HT-29 (cell line): ENCODE measurements at places on chromosomes 1 and 21. TPM values are rescaled to one million over a fixed set of nuclear protein-coding genes. Genes with fewer than 3 reads are reported as not detected.

DNA sequence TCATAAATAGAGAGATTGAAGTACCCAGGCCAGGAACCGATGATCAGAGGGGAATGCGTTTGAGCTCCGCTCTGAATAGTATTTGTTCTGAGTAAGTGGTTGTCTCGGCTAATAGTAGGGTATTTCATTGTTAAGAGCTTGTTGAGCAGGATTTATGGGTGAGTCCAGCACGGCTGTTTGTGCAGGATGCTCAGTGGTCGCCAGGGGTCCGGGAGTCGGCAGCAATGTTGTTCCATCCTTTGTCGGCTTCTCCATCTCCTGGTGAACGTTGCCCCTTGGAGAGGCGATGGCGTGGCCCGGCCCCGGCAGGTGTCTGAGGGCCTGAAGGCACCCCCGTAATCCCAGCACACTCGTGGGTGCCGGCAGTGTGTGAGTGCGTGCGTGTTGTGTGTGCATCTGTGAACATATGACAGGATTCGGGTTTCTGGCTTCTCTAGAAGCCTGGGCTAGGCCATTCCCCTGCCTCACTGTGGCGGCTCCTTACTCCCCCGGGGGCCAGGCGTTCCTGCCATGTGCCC lies 160.8 kb upstream of the ARHGEF16 start:
- DNase-seq = no peak

DNA sequence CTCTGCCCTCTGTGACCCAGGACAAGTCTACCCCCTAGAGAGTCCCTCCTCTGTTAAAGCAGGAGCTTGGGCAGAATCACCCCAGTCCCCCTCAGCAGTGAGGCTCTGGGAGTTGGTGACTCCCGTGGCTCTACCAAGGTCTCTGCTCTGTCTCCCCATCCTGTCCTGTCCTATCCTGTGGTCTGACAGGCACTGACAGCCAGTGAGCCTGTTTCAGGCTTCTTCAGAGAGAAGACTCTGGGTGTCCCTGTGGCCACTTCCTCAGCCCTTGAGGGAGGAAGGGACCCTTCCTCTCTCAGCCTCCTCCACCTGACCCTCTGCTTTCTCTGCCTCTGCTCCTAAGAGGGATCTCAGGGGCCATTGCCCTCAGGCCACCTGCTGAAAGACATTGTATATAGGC lies 148.7 kb downstream of the FCRL5 start:
- DNase-seq = no peak

DNA sequence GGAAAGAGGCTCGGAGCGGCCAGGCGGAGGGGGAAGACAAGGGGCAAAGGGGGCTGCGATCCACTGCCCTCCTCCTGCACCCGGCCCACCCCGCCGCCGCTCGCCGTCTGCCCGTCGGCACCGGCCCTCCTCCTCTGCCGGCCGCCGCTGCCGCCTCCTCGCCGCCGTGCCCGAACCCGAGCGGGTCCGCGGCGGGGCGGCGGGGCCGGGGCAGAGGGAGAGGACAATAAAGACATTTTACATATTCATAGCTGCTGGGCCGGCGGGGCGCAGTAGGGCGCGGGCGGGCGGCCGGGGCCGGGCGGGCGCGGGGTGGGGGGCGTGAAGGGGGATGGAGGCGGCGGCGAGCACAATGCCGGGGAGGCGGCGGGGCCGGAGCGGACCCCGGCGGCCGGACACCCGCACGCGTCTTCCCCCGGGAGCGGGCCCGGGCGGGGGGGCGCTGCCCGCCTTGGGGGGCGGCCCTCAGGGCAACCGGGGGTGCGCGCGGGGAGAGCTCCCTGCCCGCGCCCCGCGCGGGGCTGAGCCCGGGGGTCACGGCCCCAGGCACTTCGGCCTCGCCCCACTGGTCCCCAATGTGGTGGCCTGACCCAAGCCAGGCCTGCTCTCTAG lies 546 bp downstream of the POU2F1 start:
- no peak for DNase-seq

GRCh38 chr1:227317523-227318015 lies 723 bp downstream of the CDC42BPA start:
- DNase-seq = peak; percentile 65

DNA sequence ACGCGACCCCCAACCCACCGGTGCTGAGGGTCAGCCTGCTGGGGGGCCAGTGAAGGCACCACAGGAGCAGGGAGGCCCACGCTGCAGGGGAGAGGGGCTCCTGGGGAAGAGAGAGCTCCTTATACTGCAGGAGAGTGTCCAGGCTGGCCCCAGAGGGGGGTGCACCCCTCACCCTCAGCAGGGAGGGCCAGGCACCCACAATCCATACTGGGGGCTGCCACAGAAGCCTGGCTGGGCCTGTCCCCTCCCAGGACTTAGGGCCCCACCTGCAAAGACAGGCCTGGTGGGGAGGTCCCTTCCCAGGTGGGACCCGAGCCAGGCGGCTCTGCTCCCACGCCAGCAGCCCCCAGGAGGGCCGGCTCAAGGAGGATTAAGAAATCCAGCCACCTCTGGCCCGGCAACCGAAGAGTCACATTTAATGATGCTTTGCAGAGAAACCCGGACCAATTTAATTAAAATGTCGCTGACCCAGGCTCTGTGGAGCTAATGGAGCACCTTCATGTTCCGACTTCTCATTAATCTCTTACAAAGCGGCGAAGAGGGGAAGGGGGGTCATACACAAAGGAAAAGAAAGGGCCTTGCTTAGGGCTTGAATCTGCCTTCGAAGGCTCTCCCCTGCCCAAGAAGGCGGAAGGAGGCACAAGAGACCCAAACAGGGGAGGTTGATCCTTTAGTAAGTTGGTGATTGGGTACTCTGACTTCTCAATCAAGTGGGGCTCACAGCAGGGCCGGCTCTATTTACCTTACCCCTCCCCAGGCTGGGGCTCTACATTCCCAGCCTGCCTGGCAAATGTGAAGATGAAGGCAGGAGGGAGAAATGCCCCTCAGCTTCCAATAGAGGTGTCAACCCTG lies 25.0 kb downstream of the WNT9A start:
- no peak for DNase-seq

DNA sequence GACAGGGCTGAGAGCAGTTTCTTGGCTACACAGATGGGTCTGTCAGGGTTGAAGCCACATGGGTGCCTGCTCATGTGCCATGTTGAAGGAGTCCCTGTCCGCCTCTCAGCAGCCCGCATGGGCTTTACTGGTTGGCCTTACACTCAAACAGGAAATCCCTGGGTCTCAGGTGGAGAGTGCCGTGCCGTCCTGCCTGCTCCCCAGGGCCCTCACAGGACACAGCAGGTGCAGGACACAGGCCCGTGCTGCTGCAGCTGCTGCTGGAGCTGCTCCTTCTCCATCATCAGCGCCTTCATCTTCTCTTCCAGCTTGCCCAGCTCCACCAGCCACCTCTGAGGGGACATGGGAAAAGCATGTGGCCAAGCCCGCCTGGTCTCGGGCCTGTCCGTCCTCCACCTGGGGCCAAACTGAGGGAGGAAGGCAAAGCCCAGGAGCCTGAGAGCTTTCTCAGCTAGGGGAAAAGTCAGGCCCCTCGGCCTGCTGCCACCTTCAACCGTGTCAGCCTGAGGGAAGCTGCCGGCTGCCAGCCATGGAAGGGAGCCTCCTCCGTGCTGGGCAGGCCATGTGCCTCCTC lies 5.5 kb downstream of the SLFNL1 start:
- no peak for DNase-seq

GRCh38 chr1:25784575-25785051 lies 15.4 kb upstream of the SELENON start:
- no peak for DNase-seq

GRCh38 chr1:100292711-100293110 lies 26.7 kb downstream of the RTCA start:
- DNase-seq = no peak

DNA sequence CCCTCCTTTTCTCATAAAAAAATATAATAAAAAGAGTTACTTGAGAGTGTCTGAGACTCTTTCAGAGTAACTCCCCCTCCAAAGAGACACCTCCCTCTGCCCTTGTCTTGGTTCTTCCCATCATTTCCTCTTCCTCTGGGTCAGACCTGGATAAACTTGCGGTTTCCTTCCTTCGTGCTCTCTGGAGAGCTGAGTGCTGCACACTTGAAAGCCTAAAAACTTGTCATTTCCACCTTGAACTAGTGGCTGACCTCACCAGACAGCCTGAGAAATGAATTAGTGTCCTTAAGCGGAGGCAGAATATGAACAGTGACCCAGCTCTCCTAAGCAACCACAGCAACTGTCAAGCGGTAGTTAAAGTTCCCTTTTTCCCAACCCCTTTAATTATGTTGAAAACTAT lies 88.4 kb upstream of the PROX1 start:
- no peak for DNase-seq

DNA sequence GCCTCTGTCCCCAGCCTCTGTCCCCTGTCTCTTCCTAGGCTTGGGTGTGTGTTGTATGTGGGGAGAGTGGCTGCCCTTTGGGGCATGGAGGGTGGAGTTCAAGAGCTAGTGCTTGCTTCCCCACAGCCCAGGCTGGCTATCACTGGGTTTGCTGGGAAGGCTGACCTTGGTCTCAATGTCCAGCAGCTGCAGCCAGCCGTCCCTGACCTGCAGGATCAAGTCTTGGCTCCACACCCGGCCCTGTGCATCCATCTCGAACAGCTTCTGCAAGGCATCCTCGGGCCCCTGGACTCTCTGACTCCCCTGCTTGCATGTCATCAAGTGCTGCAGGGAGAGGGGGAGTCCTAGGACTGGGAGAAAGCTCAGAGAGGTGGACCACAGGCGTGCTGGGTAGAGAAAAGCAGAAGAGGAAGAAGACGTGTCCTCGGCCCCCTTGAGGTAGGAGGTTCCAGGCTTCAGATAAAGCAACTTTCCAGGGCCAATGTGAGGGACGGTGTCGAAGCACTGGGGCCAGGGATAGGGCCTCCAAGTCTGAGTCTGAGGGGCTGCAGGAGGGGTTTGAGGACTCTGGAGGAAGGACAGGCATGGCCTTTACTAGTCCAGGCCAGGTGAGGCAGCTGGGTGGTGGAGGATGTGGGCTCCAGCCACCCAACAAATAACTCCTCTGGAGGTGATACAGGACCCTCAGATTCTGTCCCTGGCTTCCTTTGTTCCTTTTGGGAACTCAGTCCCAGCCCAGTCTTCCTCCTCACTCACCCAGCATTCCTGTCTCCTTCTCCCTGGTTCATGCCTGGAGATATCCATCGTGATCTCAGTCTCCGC lies 4.0 kb downstream of the EPS8L3 start:
- DNase-seq = no peak

DNA sequence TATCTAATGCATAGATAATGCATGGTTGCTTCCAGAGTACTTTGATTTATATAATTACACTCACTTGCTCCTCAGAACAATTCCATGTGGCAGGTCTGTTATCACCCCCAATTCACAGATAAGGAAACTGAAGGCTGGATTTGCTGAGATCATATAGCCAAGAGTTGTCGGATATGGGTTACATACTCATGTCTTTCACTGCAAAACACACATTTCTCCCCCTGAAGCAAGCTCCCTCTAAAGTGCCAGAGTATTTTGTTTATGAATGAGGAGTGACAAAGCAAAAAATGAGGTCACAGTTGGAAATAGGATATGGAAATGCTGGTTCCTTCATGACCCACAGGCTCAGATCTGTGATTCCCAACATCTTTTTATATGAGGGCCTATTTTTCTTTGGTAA lies 134.2 kb downstream of the ROR1 start:
- no peak for DNase-seq

- no peak for DNase-seq
Measured at GRCh38 chr1:243287652-243288051, 31.8 kb downstream of the SDCCAG8 start.

- no peak for DNase-seq
Measured at GRCh38 chr1:27598902-27599528, 4.9 kb downstream of the AHDC1 start.

EFNA1 gene
- 49.8 and 62.7 TPM in 2 replicates for total RNA-seq

B3GALNT2 gene
- total RNA-seq = 20.1 and 30.9 TPM in 2 replicates

MPL gene
- total RNA-seq = 0.79 TPM in 1 of 2 replicates, not detected in the other

AMPD2 gene
- total RNA-seq = 93.4 and 94.2 TPM in 2 replicates

CYP4A11 gene
- not detected in 2 replicates for total RNA-seq
